ENCODE measurements at places on chromosomes 1 and 21.

GRCh38 chr1:7269525-7269924 is 484.3 kb downstream of the CAMTA1 start:
- no peak for DNase-seq

GRCh38 chr1:197351821-197352440 is 83.9 kb downstream of the CRB1 start:
- DNase-seq = peak; percentile 10

DNA sequence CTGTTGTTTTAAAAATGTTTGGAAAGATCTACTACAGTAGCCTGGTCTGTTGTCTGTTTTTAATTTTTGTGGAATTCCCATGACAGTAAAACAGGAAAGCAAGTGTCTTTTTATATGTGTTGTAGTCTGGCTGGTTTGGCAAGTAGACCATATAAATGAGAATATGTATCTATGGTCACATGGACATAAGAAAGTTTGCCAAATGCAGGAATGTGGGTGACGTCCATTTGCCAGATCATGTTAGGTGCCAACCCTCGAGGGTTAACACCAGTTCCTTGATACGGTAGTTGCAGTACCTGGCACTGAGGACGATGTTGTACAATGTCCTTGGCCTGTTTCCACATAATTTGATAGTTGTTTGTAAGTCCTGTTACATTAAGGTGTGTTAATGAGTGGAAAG is 6.2 kb downstream of the DAP3 start:
- DNase-seq = peak; percentile 41

DNA sequence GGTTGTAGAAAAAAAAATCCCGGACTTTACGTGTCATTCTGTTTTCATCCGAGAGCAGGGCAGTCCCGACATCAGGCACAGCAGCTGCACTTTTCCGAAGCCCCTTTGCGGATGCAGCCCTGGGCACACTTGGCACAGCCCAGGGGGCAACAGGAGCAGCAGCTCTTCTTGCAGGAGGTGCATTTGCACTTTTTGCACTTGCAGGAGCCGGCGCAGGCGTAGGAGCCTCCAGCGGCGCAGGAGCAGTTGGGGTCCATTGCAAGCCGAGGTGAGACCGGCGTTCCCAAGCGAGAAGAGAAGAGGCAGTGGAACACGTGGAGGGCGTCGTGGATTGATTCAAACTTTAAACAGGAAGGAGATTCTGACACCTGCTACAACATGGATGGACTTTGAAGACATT is at the start of gene MT1HL1:
Gene MT1HL1 (minus strand): TSS at position 326 of the 400 bp plus-strand sequence. CDS start 69 bp downstream, at position 257.
- DNase-seq = no peak

GRCh38 chr1:214844319-214844718 is 238.2 kb upstream of the KCNK2 start:
- no peak for DNase-seq

- peak; percentile 35 for DNase-seq
These were observed 31.0 kb downstream of the TNNT2 start for GRCh38 chr1:201346337-201346939.

- no peak for DNase-seq
These were observed 55.1 kb upstream of the CR2 start for GRCh38 chr1:207398986-207399385.

- no peak for DNase-seq
These were observed 14.0 kb downstream of the LPGAT1 start for GRCh38 chr1:211816586-211816985.

- no peak for DNase-seq
These were observed 322.1 kb upstream of the TMPRSS15 start for GRCh38 chr21:18725653-18726052.

GRCh38 chr1:208179961-208180409 is 64.2 kb downstream of the PLXNA2 start:
- DNase-seq = no peak

- DNase-seq = peak; percentile 77
These were observed 194.6 kb downstream of the ST6GALNAC3 start for GRCh38 chr1:76269155-76269554.

- no peak for DNase-seq
These were observed 18.2 kb upstream of the KCNK2 start for GRCh38 chr1:215064327-215064726.

DNA sequence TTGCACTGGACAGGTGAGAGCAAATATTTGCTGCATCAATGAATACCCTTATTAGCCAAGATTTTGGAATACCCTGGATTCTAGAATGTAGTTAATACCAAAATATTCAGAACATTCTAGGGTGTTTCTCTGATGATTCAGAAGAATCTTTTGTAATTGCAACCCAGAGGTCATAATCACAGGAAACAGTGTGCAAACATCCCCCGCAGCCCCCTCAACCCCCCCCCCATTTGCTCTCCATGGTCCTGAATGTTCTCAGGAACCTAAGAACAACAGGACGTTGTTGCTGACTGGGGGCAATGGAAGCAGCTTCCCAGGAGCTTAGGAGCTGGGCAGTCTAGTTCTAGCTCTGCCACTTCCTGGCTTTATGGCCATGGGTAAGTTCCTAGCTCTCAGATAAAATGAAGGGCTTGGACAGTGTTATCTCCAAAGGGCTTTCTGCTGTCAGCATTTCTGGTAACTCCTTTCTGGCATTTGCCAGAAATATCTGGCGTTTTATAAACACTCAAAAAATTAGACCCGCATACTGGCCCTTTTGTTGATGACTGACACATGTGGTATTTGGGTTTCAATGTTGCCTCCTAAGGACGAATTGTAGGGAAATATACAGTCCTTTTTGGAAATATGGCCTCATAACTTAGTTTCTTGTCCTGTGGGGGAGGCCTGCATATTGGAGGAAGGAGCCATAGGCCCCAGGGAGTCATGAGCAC is 178.6 kb downstream of the RRAGC start:
- no peak for DNase-seq

GRCh38 chr1:10283318-10283984 is 73.1 kb downstream of the KIF1B start:
- no peak for DNase-seq

GRCh38 chr1:244860914-244861610 is 3.3 kb downstream of the HNRNPU start:
- no peak for DNase-seq

DNA sequence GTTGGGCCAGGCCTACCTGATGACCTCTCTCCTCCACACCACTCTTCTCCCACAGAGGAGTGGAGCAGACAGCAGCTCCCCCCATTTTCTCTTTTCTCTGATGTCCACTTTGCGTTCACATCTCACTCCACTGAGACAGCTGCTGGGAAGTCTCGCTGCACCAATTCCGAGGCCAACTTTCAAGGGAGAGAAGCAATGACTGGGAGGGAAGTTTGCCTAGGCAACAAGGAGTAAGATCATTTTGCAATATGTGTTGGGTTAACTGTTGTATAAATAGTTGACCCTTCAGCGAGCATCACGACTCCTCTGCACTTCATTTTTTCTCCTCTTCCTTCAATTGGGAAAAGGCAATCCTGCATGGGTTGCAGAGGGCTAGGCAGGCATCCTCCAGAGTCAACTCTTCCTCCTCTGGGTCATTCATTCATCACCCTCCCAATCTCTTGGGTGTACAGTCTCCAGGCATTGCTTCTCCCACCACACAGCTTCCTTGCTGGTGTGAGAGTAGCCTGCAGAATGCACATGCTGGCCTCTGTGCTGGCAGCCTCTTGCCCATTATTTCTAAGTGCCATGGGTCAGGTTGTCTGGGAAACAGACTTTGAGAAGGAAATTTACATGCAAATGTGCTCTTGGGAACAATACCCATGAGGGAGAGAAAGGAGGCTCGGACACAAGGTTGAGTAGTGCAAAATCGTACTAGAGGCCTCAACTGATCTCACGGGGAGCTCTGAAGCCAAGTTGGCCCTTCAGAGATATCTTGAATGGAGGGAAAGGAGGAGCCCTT is 75.8 kb upstream of the BCAR3 start:
- DNase-seq = no peak

- DNase-seq = no peak
These were observed 2.0 kb upstream of the ATP13A2 start for GRCh38 chr1:17013491-17014320.

- peak; percentile 71 for DNase-seq
These were observed 862 bp upstream of the DIPK1A start for GRCh38 chr1:92961896-92962752.

GRCh38 chr1:23237508-23237907 is 20.2 kb upstream of the HTR1D start:
- no peak for DNase-seq

DNA sequence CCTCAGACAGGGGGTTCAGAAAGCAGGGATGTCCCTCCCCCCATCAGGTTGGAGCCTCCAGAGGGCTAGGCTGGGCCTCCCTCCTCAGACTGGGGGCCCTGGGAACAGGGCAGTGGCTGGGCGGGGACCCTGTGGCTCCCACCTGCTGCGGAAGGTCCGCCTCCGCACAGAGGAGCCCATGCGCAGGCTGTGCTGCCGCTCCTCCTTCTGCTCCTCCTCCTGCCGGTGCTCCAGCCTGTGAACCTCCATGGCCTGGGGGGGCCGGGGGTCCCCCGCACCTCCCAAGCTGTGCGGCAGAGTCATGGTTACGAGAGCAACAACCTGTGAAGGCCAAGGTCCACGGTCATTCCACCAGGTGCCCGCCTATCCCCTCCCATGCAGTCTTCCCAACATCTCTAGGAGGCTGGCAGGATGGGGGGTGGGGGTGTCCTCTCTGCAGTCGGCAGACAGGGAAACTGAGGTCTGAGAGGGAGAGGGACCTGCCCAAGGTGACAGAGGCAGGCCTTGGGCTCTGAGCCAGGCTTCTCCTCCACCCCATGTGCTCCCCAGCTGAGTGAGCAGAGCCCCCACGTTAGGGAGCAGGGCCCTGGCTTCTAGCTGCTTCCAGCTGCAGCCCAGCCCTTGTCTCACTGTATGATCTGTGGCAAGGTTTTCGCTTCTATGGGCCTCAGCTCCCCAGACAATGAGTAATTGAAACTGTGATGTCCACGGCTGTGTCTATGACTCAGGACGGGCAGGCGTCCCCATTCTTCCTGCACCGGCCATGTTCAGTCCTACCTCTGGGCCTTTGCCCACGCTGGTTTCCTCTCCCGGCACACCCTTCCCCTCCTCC is 3.4 kb downstream of the MYOM3 start:
- peak; percentile 52 for DNase-seq

DNA sequence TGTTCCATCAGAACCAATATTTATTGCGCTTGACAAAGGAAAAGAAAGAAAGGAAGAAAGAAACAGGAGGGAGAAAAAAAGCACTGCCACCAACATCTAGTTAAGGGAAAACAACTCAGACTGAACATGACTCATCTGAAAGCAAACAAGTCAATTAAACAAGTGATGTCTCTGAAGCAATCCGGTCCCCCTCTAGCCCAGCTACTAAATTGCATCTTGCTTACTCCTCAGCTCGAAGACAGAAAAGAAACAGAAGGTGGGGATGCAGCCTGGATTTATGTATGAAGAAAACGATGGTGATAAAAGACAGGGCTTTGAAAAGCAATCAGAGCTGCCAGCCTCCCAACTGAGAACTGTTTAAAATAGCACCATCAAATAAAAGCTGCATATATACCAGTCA is 188.2 kb downstream of the OMA1 start:
- peak; percentile 38 for DNase-seq

- no peak for DNase-seq
These were observed 107.1 kb downstream of the TLR5 start for GRCh38 chr1:223035724-223036478.

GRCh38 chr21:26572702-26573381 is at the start of gene CYYR1:
Gene CYYR1, minus strand, starts transcription at chr21:26573286. Its CDS starts 346 bp downstream, at chr21:26572940.
- peak; percentile 14 for DNase-seq
